ENCODE measurements at places on chromosomes 5 and 9. TPM values are rescaled to one million over a fixed set of nuclear protein-coding genes. Genes with fewer than 3 reads are reported as not detected.

CDH9 gene
- 21.8 TPM for polyA plus RNA-seq

GABRB2 gene
- 2.5 TPM for polyA plus RNA-seq

SUSD3 gene
- 6.9 TPM for polyA plus RNA-seq

PFN3 gene
- 2.0 TPM for polyA plus RNA-seq
